ENCODE measurements at places on chromosomes 11 and 22.

DNA sequence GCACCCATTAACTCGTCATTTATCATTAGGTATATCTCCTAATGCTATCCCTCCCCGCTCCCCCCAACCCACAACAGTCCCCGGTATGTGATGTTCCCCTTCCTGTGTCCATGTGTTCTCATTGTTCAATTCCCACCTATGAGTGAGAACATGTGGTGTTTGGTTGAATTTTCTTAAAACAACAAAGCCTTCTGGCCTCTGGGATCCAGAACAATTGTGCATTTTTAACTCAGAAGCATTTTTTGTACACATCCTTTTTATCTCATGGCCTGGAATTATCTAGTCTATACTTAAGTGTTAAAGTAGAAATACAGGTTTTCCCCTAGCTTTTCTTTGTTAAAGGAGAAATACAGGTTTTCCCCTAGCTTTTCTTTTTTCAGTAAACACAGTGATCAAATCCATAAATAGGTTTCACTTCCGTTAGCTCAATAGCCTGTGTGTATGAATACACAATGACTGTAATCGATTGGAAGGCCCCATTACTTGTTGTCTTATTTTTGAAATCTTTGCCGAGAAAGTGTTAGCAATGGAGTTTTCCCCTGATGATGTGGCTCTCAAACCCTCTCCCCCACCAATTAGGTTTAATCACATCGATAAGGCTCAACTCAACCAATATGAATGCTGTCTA lies 125.6 kb upstream of the PITPNB start:
- no peak for DNase-seq

DNA sequence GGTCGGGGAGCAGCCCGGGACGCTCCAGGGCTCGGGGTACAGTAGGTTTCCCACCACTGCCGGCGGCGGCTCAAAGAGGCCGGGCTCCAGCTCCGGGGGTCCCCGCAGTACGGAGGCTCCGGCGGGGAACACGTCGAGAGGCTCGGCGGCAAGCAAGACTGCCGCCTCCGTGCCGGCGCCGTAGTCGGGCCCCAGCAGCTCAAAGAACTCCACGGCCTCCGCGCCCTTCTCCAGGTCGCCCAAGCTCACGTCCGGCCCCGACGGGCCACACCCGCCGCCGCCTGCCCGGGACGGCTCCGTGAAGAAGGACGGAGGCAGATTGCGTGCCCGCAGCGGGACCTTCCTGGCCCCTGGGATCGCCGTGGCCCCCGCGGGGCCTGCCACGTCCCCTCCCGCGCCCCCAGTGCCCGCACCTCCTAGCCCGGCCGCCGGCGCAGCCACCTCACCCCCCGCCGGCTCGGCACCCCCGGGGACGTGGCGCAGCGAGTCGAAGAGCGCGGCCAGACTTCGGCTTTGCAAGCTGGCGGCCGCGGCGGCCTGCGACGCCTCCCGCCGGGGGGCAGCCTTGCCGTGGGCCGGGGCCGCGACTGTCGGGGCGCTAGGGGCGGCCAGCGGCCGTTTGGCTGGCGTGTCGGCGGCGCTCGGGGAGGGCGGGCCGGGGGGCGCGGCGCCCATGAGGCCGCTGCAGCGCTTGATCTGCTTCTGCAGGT lies 775 bp downstream of the FAM181B start:
- peak; percentile 58 for DNase-seq

- DNase-seq = no peak
Observed at GRCh38 chr11:2519862-2520735, 75.3 kb downstream of the KCNQ1 start.

DNA sequence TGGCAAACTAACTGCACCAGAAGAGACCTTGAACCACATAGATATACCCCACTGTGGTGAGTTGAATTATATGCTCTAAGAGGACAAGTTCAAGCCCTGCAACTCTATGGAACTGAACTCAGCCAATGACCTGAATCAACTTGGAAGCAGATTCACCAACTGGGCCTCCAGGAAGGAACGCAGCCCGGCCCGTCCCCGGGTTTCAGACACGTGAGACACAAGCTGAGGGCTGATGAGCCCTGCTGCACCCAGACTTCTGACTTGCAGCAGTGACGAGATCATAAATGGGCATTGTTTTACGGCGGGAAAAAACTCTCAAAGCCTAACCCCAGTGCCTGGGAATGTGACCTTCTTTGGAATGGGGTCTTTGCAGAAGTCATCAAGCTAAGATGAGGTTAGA lies 28.5 kb upstream of the GAL start:
- no peak for DNase-seq

DNA sequence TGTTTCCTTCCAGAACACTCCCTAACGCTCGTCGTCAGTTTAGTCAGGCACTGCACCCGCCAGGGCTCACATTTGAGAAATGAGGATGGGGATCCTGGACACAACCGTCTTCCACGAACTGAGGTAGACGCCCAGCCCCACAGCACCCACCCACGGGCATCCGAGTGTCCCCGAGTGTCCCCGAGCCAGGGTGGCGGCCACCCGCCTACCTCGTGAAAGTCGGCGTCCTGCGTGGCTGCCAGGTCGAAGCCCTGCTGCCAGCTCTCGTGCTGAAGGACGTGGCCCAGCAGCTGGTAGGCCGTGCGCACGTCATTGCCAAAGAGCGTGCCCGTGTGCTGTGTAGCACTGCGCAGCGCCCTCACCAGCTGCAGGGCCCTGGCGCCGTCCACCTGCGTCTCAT lies 53.6 kb downstream of the TRMU start:
- DNase-seq = no peak

DNA sequence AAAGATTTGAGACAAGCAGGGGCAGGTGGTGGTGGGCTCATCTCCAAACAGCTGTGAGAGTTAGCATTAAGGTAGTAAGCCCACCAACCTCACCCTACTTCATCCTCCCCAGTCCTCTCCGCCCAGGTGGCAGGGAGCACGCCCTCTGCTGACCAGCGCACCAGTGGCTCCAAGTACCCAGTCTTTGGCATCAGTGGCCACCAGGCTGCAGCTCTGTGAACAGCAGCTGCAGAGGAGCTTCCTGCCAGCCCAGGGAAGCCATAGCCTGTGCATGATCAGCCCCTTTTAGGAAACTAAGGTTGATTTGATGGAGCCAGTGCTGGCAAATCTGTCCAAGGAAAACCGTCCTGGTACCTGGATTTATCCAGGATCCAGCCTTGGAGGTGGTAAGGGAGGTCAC lies 21.7 kb downstream of the CAVIN3 start:
- DNase-seq = peak; percentile 20

- no peak for DNase-seq
Observed at GRCh38 chr11:17767301-17767885, 32.8 kb downstream of the KCNC1 start.
